Naive thymus-derived CD4-positive, alpha-beta T cell (primary cell): ENCODE measurements at places on chromosomes 1 and 21.
A peak's percentile ranks its signal among the peaks of the same experiment; 100 is the strongest.

DNA sequence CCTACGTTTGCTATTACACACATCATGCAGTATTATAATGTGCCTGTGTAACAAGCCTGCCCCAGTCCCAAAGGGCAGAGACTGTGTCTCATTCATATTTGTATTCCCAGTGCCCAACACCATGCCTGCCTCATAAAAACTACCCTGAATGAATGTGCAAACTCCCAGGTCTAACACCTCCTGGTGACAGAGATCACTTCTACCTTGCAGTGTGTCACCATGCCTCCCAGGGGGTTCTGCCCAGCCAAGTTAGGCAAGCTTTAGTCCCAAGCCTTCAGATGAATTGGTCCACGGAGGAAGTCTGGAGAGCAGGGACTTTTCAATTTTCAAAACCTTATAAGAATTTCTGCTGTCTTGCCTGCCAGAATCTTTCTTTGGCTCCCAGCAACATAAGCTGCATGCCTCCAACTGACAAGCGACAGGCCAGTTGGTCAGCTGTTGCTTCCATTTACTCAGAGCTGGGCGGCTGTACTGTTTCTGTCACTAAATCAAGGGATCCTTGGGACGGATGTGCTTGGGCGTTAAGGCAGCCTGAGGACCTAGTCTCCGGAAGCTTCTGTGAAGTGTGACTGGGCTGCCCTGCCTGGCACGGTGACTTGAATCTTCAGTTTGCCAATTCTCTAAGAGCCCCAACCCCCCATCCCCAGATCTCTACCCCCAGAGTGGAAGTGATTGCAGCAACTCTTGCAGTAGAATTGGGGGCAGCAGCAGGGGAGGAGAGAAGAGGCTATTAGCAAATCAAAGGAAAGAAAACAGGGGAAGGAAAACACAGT lies 1.2 kb downstream of the RXRG start:
- H3K27ac ChIP-seq = no peak overlapping the region
- H3K36me3 ChIP-seq = no peaks in the 10 kb centered on the region
- H3K4me3 ChIP-seq = peak overlapping the region; percentile 9
- no peak for DNase-seq
- peaks cover 7% of the 10 kb centered on the region for H3K27me3 ChIP-seq

- DNase-seq = no peak
- no peak overlapping the region for H3K4me3 ChIP-seq
- H3K27ac ChIP-seq = no peak overlapping the region
These were observed 28.7 kb upstream of the KCNJ15 start for GRCh38 chr21:38228115-38228514.

DNA sequence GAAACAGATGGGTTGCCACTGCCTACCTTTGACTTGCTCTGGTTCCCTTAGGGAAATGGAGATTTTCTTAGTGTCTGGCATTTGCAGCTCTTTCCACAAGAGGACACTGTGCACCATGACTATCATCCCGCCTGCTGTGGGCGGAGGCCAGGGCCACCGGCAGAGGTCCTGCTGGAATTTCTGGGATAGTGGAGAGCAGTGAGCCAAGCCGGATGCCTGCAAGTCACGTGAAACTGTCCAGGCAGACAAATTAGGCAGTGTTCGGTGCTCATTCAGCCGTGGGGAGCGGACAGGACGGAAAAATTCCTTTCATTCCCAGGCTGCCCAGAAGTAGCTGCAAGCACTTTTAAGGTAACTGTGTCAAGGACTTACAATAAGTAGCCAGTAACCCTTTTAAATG lies 43.4 kb downstream of the IGSF5 start:
- no peak for DNase-seq
- no peaks in the 10 kb centered on the region for H3K4me1 ChIP-seq
- no peaks in the 10 kb centered on the region for H3K27me3 ChIP-seq
- no peaks in the 10 kb centered on the region for H3K36me3 ChIP-seq
- H3K4me3 ChIP-seq = no peak overlapping the region
- H3K27ac ChIP-seq = no peak overlapping the region

DNA sequence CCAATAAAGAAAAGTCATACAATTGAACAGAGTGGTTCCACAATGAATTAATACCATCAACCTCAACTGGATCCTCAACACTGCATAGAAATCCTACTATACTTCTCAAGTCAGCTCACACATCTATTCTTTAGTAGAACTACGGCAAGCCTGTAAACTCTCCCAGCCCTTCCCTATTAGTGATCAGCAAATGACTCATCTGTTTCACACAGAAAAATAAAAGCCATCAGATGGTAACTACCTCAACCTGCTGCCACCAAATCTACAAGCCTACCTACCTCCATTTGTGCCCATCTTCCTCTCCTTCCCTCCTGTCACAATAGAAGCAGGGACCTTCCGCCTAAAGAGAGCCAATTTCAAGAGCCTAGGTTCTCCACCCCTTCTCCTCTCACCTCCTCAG lies 63.6 kb downstream of the DMAP1 start:
- peaks cover 6% of the 10 kb centered on the region for H3K36me3 ChIP-seq
- DNase-seq = no peak
- H3K4me3 ChIP-seq = no peak overlapping the region
- no peak overlapping the region for H3K27ac ChIP-seq

- no peaks in the 10 kb centered on the region for H3K4me1 ChIP-seq
- no peaks in the 10 kb centered on the region for H3K36me3 ChIP-seq
- no peak for DNase-seq
- H3K27ac ChIP-seq = no peak overlapping the region
- no peak overlapping the region for H3K4me3 ChIP-seq
- H3K27me3 ChIP-seq = no peaks in the 10 kb centered on the region
These were observed 5.5 kb upstream of the ACTRT2 start for GRCh38 chr1:3015744-3016143.

DNA sequence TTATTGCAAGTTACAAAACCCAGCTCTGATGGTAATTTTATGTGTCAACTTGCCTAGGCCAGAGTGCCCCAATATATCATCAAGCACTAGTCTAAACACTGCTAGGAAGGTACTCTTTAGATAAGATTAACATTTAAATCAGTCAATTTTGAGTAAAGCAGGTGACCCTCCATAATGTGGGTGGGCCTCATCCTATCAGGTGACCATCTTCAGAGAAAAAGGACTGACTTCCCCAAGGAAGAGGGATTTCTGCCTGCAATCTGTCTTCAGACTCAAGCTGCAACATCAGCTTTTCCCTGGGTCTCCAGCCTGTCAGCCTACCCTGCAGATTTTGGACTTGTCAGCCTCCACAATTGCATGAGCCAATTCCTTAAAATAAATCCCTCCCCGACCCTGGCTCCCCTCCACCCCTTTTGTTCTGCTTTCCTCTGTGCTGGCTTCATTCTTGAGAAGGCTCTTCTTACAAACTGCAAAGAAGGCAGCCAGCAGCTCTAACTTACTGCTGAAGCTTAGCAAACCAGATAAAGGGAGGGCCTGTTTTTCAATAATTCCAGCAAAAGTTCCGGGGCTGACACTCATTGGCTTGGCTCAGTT lies 56.4 kb upstream of the RUNX3 start:
- no peak for DNase-seq
- no peak overlapping the region for H3K27ac ChIP-seq
- H3K36me3 ChIP-seq = no peaks in the 10 kb centered on the region
- no peak overlapping the region for H3K4me3 ChIP-seq

- no peak overlapping the region for H3K27ac ChIP-seq
- no peak overlapping the region for H3K4me3 ChIP-seq
- no peaks in the 10 kb centered on the region for H3K4me1 ChIP-seq
- H3K36me3 ChIP-seq = no peaks in the 10 kb centered on the region
These were observed 66.1 kb downstream of the EPS15 start for GRCh38 chr1:51453010-51453409.

DNA sequence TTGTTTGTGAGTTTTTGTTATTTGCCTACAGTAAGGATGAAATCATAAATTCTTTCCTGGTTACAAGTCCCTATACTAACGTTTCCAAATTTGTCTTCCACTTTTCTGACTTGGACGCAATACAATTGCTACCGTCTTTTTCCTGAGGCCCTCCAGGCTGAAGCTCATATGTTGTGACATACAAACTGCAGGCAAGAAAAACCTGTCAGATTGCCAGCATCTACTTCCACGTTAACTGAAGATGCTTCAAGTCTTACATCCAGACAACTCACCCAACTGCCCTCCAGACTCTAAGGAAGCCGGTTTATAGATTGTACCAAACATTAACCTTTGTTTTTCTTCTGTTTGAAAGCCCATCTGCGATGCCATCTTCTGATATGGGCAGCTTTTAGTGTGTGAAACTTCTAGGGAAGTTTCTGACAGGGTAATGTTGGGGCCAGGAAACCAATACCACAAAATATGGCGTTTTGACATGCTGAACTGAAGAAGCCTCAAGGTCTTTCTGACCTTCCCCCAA lies 21.4 kb upstream of the RNF11 start:
- no peaks in the 10 kb centered on the region for H3K36me3 ChIP-seq
- peak overlapping the region; percentile 48 for H3K27ac ChIP-seq
- no peak overlapping the region for H3K4me3 ChIP-seq
- no peak for DNase-seq
- no peaks in the 10 kb centered on the region for H3K27me3 ChIP-seq
- peaks cover 8% of the 10 kb centered on the region for H3K4me1 ChIP-seq

GRCh38 chr21:25564349-25564948 lies 42.8 kb downstream of the MRPL39 start:
- no peaks in the 10 kb centered on the region for H3K27me3 ChIP-seq
- H3K27ac ChIP-seq = no peak overlapping the region
- H3K36me3 ChIP-seq = no peaks in the 10 kb centered on the region

DNA sequence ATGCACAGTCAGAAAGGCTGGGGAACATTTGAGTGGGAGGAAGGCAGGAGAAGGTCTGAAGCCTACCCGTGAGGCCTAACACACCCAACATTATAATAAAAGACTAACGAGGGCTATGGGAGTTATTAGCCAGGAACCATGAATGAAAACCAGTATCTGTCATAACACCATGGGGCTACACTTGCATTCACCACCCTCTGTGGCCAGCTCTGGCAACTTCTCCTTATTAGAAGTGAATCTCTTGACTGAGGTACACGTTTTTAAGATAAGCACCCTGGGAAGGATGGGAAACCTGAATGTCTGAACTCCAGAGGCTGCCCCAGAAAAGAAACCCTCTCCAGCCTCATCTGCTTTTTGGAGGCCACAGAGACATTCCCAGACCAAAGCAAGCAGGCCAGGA lies 204.3 kb upstream of the RAB4A start:
- no peak overlapping the region for H3K27ac ChIP-seq
- DNase-seq = no peak
- peaks cover 11% of the 10 kb centered on the region for H3K4me1 ChIP-seq
- H3K4me3 ChIP-seq = no peak overlapping the region
- no peaks in the 10 kb centered on the region for H3K36me3 ChIP-seq
- H3K27me3 ChIP-seq = no peaks in the 10 kb centered on the region

GRCh38 chr1:180845352-180845751 lies 67.3 kb upstream of the KIAA1614 start:
- H3K27ac ChIP-seq = no peak overlapping the region
- no peaks in the 10 kb centered on the region for H3K36me3 ChIP-seq
- H3K4me1 ChIP-seq = no peaks in the 10 kb centered on the region
- no peaks in the 10 kb centered on the region for H3K27me3 ChIP-seq
- H3K4me3 ChIP-seq = no peak overlapping the region

DNA sequence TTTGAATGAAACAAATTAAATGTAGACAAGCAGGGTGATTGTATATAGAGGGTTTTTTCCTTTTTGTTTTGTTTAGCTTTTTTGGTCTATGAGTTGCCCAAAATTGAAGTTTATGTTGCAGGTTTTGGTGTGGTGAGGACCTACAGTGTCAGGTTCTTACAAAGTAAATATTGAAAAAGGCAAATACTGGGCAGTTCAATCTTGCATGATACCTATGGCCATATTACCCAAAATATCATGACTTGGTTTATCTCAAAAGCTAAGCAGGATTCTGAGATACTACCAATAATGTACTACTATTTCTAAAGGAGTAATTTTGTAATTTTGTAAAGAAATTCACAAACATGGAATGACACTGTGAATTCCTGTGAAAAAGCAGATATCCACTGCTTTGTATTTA lies 1.8 kb downstream of the DNAJB4 start:
- DNase-seq = no peak
- no peaks in the 10 kb centered on the region for H3K36me3 ChIP-seq
- no peaks in the 10 kb centered on the region for H3K27me3 ChIP-seq
- peaks cover 17% of the 10 kb centered on the region for H3K4me1 ChIP-seq
- H3K4me3 ChIP-seq = no peak overlapping the region
- peak overlapping the region; percentile 1 for H3K27ac ChIP-seq

DNA sequence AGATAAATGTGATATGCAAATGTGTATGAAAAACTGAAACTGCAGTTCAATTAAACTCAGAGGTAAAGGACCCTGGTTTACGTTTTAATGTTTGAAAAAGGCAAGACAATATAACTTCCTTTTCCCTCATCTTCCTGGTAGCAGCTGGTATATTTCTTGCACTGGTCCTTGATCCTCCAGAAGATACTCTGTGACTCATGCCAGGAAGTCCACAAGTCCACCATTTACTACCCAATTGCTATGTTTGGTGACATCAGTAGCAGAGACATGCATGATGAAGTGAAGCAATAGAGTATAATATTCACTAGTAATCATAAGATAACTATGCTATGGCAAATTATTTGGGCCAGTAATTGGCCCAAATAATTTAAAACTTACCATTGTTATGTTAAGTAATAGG lies 774.5 kb upstream of the NEGR1 start:
- H3K27me3 ChIP-seq = no peaks in the 10 kb centered on the region
- no peaks in the 10 kb centered on the region for H3K4me1 ChIP-seq
- no peak overlapping the region for H3K4me3 ChIP-seq

DNA sequence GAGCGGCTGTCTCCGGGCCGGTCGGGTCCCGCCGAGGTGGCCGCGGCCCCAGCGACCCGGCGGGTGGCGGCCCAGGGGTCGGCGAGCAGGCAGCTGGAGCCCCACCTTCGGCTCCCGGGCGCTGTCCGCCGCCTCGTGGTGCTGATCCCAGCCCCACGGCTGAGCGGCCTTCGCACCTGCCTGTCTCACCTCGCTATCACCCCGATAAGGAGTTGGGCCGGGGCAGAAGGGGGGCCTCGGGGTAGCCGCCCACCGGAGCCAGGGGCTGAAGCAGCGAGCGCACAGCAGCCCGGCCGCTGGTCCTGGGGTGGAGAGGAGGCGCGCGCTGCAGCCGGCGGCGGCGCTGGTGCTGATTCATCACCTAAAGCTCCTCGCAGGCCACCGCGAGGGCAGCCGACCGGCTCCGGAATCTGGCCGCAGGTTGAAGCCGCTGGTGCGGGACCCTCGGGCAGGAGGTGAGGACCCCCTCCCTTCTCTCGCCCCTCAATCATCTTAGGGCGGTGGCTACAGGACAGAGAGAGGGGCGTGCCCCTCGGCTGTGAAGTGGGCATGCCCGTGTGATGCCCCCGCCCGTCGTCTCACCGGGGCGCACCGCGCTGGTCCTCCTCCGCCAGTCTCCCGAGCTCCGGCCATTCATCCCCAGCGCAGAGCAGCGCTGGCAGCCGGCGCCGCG lies 575 bp downstream of the TRIM67 start:
- DNase-seq = peak; percentile 27
- H3K4me1 ChIP-seq = peaks cover 7% of the 10 kb centered on the region
- H3K27ac ChIP-seq = no peak overlapping the region
- H3K27me3 ChIP-seq = peaks cover 9% of the 10 kb centered on the region
- no peaks in the 10 kb centered on the region for H3K36me3 ChIP-seq
- no peak overlapping the region for H3K4me3 ChIP-seq
